ENCODE measurements at places on chromosomes 1 and 21. TPM values are rescaled to one million over a fixed set of nuclear protein-coding genes. Genes with fewer than 3 reads are reported as not detected.
A peak's percentile ranks its signal among the peaks of the same experiment; 100 is the strongest.

SLC6A9 gene
- total RNA-seq: 2.1 TPM

DNA sequence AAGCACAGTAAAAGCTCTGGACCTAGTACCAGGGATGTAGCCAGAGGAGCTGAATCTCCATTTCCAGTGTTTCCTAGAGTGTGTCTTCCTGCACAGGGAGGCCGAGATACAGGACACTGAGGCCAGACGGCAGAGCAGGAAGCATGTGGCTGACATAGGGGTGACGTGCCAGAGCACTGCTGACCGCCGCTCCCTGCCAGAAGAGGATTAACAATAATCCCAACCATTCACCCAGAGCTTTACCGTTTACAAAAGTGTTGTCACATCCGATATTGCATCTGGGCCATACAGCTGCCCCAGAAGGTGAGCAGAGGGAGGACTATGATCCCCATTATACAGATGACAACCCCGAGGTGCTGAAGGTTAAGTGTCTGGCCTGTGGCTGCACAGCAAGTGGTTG lies 5.8 kb upstream of the CLDN19 start:
- no peak for DNase-seq

DNA sequence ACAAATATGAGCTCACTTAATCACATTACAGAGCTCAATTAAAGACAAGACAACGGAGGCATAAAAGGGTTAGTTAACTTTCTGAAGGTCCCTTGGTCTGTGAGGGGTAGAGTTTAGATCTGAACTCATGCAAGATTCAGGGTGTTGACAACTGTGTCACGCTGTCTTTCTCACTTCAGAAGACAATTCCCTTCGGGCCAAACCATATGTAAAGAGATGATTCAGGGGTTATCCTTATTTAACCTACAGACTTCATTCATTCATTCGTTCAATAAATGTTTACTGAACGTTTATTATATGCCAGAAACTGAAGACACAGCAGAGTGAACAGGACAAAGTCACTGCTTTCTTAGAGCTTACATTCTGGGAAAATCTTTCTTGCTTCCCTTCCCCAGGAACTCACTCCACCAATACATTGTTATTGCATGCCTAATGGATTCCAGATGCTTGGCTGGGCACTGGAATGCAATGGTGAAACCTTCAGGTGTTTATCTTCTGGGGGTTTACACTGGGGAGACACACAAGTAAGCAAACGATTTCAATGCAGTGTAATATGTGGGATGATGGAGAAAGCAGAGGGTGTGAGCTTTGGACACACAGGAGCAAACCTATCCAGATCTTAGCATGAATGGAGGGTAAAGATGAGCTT lies 6.4 kb downstream of the XCL1 start:
- DNase-seq: peak; percentile 46

KRTAP10-8 gene
- total RNA-seq: not detected

GRCh38 chr21:27036736-27037301 lies 69.9 kb upstream of the ADAMTS5 start:
- DNase-seq: no peak

GRCh38 chr1:7973086-7973485 lies 11.6 kb downstream of the PARK7 start:
- peak; percentile 33 for DNase-seq

GRCh38 chr1:113456967-113457366 lies 66.7 kb downstream of the MAGI3 start:
- DNase-seq: peak; percentile 97

ABCA4 gene
- 0.15 TPM for total RNA-seq

KRTAP10-11 gene
- total RNA-seq: not detected

Data from M059J (cell line).